ENCODE measurements at places on chromosomes 2 and 18.

- DNase-seq, result peak; percentile 59
Observed at GRCh38 chr18:62957885-62958472, 242.6 kb downstream of the PHLPP1 start.

GRCh38 chr2:97868986-97869721 lies 126.6 kb downstream of the TMEM131 start:
- peak; percentile 98 for DNase-seq

DNA sequence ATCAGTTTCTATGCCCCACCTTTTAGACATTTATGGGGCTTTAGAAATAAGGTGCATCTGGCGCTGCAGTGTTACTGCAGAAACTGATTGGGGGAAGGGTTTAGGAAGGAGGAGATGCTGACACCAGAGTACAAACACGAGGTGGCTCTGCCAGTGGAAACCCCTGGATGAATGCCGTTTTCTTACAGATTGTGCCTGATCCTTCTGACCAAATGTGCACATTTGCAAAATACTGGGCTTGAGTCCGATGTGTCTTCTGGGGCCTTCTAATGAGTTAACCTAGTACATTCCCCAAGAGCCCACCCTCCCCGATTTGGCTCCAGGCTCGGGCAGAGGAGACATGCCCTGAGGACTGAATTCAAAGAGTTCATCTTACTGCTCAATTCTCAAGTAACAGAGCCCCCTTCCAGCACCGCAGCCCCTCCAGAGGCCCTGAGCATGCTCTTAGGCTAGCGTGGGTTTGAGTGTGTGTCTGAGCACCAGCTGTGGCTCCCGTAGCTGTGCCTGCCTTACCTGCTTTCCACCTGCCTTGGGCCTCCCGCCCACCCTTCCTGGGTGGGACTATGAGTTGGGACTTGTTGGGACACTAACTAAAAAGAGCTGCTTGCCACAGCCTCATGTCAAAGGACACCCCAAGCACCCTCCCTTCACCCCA lies 116.7 kb upstream of the COPS8 start:
- DNase-seq, result no peak

GRCh38 chr2:199342334-199342733 lies 115.4 kb downstream of the SATB2 start:
- DNase-seq, result no peak

DNA sequence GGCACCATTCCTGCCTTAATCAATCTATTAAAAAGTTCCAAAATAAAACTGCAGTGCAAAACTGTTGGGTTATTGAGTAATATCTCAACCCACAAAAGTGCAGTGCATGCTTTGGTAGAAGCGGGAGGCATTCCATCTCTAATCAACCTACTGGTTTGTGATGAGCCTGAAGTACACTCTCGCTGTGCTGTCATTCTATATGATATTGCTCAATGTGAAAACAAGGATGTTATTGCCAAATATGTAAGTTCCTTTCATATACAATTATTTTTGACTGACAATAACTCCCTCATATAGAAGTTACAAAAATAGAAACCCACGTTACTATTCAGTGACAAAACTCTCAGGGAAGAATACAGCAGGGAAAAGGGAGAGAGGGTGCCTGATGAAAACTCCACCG lies 43.0 kb downstream of the OSGEPL1 start:
- DNase-seq, result no peak

DNA sequence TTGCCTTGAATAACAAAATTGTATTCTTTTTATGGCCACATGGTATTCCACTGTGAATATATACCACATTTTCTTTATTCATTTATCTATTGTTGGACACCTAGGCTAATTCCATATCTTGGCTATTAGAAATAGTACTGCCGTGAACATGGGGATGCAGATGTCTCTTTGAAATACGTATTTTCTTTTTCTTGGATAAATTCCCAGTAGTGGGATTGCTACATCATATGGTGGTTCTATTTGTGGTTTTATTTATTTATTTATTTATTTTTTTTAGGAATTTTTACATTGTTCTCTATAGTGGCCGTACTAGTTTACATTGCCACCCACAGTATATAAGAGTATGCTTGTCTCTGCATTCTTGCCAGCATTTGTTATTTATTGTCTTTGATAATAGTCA lies 679.8 kb upstream of the NRXN1 start:
- no peak for DNase-seq

DNA sequence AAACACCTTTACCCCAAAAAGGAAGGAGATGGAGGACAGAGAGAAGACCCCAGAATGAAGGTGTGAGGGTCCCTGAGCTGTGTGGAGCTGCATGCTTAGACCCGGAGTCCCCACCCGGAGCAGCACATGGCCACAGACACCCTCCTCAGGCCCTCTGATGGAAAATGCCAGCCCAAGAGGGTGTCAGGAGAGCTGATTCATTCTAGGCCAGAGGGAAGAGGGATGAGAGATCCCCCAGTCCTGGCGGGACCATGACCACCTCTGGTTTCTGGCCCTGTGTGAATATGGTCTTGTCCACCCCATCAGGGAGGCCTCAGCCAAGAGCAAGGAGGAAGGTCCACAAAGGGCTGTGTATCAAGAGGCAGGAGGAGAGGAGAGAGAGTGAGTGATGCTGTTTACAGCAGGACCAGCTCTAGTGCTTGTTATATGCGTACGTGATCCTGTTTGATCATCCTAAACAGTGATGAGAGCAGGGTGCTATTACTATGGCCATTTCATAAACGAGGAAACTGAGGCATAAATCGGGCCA lies 186.6 kb upstream of the HAAO start:
- no peak for DNase-seq

DNA sequence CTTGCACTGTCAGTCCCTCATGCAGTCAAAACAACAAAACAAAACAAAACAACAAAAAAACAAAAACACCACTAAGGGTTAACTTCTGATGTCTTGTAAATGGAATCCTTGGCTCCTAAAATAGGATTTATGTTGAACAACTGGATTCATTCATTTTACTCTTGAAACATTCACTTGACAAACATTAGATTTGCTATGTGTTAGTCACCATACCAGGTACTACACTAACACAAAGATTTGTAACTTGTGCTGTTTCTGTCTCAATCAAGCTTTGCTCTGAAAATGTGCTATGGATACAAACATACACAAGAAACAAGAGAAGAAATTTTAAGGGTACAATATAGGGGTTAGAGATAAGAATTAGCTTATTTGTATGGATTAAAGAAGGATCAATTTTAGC lies 812.8 kb downstream of the LRP1B start:
- no peak for DNase-seq

DNA sequence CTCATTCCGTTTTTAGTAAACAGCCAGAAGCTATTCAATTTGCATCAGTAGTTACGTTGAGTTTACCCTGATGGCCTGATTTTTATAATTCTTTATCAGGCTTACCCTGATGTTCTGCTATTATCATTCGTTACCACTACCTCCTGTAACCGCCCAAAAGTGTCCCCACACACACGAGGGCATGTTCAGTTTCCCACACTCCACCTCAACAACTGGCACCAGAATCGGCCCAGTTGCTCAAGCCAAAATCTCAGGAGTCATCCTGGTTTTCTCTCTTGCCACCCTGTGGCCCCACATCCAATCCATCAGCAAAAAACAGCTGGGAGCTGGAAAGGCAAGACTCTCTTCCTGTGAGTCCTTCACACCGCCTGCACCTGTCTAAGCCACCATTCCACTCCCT lies 102.9 kb upstream of the RAB6C start:
- DNase-seq, result no peak

DNA sequence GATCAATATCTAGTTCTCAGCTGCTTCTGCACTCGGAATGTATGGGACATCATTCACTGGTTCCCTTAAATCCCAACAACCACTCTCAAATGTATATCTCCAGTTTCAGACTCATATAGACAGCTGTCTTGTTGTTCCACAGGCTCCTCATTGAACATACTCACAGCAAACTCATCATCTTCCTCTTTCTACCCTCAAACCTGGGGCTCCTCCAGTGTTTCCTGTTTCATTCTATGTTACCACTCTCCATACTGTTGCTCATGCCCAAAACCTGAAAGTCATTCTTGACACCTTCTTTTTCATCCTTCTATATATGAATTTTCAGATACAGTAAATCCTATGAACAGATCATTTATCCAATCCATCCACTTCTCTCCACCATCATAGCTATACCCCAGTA lies 18.7 kb upstream of the REL start:
- DNase-seq, result no peak
